NT2/D1 (cell line): ENCODE measurements at places on chromosomes 2 and 18.

GRCh38 chr2:96262306-96262705, 3.5 kb downstream of the TMEM127 start:
- DNase-seq = no peak

DNA sequence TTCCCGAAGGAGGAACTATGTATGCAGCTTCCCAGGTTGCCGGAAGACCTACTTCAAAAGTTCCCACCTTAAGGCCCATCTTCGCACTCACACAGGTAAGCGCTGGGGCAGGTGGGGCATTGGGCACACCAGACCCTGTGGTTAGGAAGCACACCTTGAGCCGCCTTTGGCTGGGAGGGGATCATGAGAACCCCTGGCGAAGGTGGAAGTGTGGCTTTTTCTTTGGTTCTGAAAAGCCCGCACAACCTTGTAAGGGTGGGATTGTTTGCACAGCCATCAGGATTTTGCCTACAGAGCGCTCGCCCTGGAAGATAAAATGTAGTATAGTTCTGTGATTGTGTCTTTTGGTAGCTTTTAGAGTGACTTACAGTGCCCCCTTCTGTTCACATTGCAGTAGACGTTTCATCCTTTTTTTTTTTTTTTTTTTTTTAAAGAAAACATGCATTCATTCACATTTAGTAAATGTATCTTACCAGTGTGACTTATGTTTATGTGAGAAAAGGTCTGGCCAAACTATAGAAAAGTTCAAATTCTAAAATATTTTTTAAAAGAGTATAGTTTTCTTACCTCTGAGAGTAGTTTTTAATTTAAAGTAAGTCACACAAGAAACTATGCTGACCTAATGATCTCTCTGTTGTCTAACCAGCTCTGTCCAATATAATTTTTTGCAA, 5.3 kb downstream of the KLF11 start:
- no peak for DNase-seq

DNA sequence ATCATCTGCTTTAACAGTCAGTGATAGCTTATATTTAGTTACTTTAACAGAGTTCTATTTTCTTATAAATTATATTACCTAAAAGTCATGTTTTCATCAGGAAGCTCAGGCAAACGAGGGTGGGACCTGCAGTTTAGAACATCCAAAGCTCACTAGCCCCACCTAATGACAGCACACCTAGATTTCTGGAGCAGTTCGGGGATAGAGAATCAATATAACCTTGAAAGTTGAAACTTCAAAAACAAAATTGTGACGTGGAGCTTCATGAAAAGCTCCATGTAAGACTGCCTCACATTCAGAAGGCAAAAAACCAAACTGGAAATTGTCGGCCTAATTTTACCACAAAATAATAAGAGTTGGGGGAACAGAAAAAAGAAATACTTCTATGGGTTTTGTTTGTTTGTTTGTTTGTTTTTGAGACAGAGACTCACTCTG, 185.9 kb upstream of the CCDC150 start:
- peak; percentile 39 for DNase-seq

DNA sequence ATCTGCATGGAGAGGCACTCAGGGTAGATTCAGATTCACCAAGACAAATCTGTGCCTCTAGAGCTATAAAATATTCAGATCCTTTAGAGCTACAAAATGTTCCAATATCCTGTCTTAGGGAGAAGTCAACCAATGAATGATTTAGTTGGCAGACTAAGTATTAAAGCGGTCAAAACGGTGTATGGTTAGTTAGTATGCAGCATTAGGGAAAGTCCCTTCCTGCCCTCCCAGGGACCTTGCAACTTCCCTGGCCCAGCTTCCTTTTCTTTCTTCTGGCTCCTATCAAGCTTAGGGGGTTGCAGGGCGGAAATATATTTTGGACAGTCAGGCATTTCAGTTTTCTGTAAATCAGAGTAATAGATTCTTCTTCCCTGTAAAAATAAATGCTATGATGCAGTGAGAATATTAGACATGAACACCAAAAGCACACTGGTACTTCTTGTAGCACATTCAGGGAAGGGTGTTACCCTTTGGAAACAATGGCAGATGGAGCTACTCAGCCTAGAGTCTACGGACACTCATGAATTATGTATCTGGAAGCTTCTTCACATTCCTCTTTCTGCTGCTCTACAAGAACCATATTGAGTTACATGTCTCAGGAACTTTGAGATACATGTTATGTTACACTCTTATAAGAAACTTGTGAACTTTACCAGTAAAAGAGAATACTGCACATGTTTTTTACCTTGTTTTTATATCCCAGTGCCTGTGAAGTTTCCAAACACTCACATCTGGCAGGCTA, 45.7 kb downstream of the CCDC93 start:
- no peak for DNase-seq

GRCh38 chr18:48059455-48060010, 129.1 kb upstream of the SMAD2 start:
- no peak for DNase-seq

GRCh38 chr18:27005589-27005988, 140.1 kb upstream of the AQP4 start:
- DNase-seq = no peak

DNA sequence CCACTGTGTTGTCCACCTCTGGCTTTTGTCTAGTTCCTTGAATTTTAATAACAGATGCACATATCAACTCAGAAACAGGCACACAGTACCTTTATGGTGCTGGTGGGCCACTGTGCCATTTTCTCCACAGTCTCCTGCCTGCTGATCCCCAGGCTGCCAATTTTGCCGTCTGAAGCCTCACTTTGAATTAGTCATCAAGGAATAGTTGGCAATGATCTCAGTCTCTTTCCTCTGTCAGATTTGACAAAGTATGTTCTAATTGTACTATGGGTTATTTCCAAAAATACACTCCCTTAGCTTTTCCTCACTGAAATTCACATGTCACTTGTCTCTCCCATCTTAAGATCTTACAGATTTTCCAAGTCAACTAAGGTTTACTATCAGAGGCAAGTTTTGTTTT, 140.7 kb downstream of the ZNF516 start:
- no peak for DNase-seq

GRCh38 chr18:60347526-60348045, 25.0 kb downstream of the MC4R start:
- DNase-seq = no peak

- no peak for DNase-seq
Observed at GRCh38 chr2:179749210-179749609, 112.2 kb downstream of the ZNF385B start.

DNA sequence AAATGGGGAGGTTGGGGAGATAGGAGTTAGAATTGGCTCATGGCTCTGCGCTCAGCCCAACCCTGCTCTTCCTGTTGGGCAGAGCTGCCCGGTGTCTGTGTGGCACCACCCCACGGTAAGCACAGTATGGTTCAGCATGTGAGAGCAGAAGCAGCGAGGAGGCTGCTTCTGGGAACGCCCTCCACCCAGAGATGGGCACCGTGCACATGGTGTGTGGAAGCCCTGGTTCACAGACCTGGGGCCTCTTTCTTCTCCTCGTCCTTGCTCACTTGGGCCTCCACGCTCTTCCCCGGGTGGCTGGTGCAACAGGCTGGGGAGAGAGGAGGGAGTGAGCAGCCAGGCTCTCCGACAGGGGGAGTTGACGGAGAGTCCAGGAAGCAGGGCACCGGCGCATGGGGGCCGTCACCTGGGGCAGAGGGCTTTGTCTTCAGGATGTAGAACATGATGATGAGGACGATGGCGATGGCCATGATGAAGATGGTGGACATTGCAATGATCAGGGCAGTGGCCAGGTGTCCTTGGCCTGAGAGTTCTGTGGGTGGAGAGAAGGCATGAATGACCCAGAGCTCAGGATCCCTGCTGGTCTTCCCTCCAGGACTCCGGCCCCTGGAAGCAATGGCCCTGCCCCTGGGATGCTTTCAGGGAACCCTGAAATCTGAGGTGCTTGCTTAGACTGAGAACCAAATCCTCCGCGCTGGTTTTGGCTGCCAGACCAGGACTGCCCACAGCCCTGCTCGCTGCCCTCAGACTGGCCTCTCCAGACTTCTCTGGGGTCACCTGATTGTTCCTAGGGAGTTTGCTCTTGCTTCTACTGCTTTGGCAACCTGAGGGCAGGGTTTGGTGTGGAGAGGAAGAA, 78.3 kb downstream of the EDAR start:
- no peak for DNase-seq

DNA sequence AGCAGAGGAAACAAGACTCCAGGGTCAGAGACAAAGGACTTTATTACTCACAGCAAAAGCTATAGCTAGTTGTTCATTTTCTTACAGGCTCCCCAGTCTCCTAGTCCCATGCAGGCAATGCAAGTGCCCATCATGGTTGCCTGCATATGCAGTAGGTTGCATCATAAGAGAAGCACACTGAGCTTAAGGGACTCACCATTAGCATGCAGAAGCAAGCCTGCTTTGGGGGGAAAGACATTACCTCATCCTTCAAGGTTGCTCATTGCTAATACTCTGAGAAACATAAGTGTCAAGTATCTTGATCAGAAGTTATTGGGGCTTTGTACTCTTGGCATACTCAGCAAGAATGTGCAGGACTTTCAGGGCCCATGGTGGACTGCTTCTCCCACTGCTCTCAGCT, 114.6 kb upstream of the CCDC68 start:
- DNase-seq = no peak

- DNase-seq = no peak
Observed at GRCh38 chr2:227881866-227882517, 10.6 kb downstream of the DAW1 start.

DNA sequence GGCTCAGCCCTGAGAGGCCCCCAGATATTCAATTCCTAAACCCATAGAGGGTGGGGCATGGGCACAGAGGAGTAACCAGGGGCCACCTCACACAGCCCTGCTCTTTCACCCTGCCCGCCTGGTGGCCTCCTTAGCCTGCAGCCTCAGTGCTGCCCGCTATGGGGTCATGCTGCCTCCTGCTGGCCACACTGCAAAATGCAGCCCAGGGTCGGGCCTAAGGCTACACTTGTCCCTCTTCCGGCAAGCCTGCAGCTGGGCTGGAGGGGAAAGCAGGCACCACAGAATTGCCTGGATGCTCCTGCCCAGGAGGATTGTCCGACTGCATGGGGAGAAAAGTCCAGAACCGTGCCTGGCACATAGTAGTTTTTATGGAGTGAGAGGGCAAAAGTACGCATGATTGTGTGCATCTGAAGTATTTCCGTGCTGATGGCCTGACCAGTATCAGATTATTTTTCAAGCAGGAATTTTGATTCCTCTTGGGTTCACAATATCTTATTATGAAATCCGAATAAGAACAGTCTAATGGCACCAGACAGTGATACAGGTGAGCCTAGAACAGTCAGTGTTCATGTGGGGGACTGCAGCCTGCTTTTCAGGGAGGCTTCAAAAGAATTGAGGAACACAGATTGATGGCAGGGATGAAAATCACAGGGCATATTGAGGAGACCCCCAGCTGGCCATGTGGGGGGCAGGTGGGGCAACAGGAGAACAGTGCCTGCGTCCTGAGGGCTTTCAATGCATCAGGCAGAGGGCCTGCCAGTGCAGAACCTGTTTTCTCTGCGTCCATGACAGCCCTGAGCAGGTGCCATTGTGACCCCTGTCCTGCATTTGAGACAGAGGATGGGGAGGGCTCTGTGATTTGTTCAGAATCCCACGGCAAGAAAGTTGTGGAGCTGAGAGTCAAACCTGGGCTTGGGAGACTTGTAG, 51.2 kb upstream of the ALPP start:
- peak; percentile 72 for DNase-seq

- no peak for DNase-seq
Observed at GRCh38 chr18:57915865-57916582, 112.9 kb upstream of the ATP8B1 start.

- DNase-seq = no peak
Observed at GRCh38 chr2:188571543-188572303, 280.0 kb downstream of the GULP1 start.

GRCh38 chr18:13661779-13662256, 64.5 kb downstream of the FAM210A start:
- DNase-seq = no peak

DNA sequence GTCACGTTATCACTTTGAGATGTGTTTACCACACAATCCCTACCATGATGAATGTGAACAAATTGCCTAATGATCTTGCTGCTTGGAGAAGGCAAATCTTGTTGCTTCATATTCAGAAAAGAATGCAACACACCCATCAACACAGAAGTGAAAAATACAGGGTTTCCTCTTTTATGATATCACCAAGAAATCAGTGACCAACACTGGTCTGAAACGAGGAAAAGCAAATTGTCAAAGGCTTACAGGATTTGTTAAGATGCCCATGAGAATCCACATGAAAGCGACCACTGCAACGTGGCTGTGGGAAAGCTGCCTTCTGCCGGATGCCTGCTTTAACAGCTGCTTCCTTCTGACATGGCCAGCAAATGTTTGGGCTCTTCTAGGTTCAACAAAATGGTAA, 397.6 kb upstream of the LRATD1 start:
- DNase-seq = no peak

DNA sequence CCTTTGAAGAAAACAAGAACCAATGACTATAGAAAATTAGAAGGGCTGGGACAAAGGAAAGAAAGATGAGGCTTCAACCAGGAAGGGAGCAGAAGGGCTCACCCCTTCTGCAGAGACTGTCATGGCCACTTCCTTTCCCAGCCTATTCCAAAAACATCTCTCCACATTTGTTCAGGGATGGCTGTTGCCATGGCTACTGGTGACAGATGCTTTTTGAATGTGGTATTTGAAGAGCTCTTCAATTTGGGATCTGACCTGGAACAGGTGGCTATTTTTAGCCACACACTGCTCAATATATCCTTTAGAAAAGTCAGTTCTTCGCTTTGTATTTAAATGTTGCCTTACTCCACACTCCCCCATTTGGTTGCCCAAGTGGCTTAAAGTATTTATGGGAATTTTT, 64.1 kb upstream of the LCLAT1 start:
- no peak for DNase-seq

GRCh38 chr2:60839126-60839813, 42.1 kb upstream of the REL start:
- DNase-seq = peak; percentile 86

DNA sequence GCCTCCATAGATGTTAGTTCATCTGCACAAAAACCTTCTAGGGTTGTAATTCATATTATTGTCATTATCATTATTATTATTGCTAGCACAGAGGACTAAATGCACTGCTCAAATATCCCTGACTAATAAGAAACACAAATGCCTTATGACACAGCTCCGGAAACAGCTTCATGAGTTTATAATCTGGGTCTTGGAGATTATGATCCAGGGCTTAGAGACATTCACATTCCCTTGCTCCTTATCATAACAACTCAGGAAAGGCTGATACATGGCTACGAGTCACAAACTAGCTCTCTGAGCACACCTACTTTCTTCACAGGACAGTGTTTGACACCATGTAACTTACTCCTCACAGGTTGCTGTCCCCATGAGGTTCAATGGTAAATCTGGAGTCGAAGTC, 102.2 kb upstream of the TTC39C start:
- no peak for DNase-seq

DNA sequence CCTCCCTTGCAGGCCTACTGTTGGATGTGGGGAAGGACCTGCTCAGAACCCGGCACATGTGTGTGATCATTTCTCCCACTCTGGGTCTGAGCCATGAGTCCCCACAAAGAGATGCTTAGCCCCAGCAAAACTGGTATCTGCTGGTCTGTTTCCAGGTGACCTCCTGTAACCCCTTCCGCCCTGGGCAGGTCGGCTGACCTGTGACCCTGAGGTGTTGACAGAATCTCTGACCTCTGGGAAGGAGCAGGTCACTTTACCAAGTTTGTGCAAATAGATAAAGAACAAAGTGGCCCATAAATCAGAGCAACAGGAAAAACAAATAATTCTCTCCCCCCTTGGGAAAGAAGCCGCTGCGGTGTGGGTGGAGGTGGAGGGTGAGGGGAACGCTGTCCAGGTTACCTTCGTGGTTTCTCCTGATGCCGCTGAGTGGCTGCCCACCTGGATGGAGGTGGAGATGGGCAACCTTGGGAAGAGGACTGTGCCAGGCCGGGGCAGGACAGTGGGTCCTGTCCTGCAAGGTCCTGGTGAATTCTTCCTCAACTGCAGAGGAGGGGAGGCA, 174.0 kb upstream of the MYCN start:
- no peak for DNase-seq

- no peak for DNase-seq
Observed at GRCh38 chr2:55012672-55013484, 37.4 kb downstream of the RTN4 start.
